ENCODE measurements at places on chromosomes 4 and X.
A peak's percentile ranks its signal among the peaks of the same experiment; 100 is the strongest.

DNA sequence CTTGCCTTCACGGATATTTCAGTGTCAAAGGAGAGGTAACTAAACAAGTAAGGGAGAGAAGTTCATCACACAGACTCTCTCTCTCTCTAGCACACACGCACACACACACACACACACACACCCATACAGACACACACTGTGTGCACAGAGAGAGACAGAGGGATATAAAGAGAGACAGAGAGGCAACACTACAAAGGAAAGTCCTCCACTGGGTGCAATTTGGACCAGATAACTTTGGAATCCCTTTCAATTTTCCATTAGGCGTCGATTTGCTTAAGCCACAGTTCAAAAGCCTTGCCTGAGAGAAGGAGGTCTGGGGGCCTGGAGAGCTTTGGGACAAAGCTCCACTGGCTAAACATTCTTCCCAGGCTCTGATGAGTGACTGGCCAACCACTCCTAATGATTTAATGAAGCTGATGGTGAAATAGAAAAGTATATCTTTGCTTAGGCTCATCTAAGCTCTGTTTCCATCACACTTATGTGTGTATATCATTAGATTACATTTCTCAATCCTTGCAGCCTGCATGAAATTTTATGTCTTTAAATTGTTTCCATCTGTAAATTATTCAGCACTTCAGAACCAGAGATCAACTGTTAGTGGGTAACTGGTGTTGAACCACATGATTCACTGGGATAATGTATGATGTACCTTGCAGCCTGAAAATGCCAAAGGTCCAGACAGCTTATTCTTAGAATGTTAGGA, 180.8 kb downstream of the MAGEB17 start:
- DNase-seq = no peak

DNA sequence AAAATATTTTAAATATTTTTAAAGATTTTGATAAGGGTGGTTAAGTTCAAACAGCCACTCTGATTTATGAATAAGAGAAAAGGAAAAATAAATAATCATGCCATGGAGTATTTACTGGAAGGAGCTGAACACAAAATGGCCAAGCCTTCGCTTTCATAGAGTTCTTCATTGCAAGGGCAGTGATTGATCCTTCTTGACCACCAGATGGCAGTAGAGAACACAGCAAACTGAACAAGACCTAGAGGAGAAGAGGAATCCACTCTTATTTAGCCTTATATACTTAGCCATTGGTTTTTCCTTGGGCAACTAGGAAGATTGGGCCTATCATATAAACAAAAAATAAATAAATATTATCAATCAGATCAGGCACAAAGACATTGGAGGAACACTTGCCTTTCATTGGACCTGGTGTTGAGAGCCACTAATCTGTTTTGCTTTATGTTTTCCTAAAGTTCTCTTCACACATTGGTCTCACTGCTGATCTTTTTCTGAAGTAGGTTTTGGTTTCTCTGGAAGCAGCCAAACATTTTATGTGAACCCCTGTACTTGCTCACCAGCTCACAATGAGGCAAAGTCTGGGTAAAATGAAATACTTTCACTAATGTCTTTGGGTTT, 58.1 kb upstream of the PARM1 start:
- DNase-seq = peak; percentile 77

DNA sequence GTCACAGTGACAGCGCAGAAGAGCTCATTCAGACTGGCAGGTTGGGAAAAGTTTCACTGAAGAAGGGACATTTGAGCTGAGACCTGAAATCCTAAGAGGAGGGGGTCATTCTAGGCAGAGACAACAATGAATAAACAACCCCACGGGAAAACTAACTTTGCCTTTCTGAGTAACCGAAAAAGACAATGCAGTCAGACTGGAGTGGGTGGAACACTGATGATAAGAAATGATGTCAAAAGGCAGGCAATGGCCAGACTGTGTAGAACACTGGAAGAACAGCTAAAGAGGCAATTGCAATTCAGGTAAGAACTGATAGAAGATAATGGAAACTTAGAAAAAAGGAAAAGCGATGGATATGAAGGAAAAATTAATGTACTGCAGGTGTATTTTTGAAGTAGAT, 73.8 kb downstream of the CHIC2 start:
- DNase-seq = peak; percentile 34

- peak; percentile 87 for DNase-seq
Measured at GRCh38 chrX:119228512-119229252, 7.4 kb upstream of the PGRMC1 start.

DNA sequence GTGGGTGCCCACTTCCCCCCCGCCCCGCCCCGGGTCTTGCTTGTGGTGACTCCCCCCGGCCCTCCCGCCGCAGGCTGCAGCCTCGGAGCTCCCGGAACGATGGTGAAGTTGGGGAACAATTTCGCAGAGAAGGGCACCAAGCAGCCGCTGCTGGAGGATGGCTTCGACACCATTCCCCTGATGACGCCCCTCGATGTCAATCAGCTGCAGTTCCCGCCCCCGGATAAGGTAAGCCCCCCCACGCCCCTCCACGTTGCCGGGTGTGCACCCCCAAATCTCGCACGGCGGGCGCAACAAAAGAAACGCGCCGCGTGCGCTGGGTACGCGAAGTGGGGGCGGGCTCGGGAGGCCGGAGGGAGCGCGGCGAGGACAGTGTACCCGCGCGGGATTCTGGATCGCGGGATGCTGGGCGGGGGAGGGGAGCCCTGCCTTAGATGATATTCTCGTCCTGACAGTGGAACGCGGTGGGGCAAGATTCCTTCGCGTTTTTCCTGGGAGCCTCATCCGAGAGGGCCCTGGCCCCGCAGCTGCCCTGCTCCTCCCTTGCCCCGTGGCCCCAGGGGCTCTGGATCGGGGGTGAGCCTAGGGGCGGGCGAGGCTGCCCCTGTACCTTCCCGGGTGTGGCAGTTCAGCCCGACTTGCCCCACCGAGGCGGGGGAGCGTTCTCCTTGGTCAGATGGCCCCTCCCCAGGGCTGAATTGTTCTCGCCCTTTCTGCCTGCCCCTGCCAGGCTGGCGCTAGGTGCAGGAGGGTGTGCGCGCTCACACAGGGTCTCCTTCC, 819 bp downstream of the NSG1 start:
- DNase-seq = no peak

- DNase-seq = peak; percentile 72
Measured at GRCh38 chrX:22134681-22135080, 102.6 kb downstream of the PHEX start.

DNA sequence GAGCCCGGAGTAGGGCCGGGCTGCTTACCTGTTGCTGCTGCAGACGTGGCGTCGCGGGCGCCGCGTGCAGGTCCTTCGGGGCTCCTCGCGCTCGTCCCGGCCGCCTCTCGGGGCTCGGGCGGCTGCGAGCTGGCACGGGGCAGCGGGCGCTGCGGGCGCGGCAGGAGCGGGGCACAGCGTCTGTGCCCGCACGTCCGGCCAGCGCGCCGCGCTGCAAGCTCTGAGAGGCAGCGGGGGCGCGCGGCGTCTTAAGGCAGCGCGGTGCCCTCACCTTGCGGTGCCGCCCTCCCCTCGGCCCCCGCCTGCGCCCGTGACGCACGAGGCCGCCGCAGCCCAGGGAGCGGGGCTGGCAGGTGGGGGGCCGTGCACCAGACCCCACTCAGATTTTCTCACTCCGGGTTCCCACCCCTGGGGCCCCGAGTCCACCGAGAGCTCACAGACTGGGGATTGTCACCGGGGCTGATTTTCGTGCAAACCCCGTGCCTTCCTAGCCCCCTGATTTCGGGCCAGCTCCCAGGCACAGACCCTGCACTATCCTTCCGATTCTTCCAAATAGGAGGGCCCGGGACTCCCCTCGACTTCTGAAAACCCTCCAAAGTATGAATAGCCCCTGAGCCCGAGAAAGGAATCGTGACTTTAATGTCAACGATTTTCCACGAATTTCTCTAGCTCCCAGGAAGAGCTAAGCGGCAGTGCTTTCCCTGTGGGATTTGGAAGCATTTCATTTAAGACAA, at the start of gene GPR101:
TSS of gene GPR101 (minus strand) at position 222 of the 734 bp plus-strand sequence. CDS start 2,321 bp downstream, outside the sequence.
- no peak for DNase-seq
